SK-N-DZ (cell line): ENCODE measurements at places on chromosomes 1 and 21.

GRCh38 chr21:41918561-41919358, 35.1 kb downstream of the C2CD2 start:
- no peak for DNase-seq

GRCh38 chr1:228420968-228421826, 4.5 kb upstream of the TRIM17 start:
- DNase-seq: no peak

GRCh38 chr1:43368646-43369020, 822 bp upstream of the ELOVL1 start:
- no peak for DNase-seq

- no peak for DNase-seq
Observed at GRCh38 chr1:157168015-157168414, 29.8 kb upstream of the ETV3 start.

GRCh38 chr1:234186037-234186688, 187.1 kb upstream of the COA6 start:
- no peak for DNase-seq

- no peak for DNase-seq
Observed at GRCh38 chr21:43937051-43937832, 72.2 kb downstream of the AGPAT3 start.

GRCh38 chr1:151713044-151713443, 3.6 kb downstream of the CELF3 start:
- DNase-seq: no peak

DNA sequence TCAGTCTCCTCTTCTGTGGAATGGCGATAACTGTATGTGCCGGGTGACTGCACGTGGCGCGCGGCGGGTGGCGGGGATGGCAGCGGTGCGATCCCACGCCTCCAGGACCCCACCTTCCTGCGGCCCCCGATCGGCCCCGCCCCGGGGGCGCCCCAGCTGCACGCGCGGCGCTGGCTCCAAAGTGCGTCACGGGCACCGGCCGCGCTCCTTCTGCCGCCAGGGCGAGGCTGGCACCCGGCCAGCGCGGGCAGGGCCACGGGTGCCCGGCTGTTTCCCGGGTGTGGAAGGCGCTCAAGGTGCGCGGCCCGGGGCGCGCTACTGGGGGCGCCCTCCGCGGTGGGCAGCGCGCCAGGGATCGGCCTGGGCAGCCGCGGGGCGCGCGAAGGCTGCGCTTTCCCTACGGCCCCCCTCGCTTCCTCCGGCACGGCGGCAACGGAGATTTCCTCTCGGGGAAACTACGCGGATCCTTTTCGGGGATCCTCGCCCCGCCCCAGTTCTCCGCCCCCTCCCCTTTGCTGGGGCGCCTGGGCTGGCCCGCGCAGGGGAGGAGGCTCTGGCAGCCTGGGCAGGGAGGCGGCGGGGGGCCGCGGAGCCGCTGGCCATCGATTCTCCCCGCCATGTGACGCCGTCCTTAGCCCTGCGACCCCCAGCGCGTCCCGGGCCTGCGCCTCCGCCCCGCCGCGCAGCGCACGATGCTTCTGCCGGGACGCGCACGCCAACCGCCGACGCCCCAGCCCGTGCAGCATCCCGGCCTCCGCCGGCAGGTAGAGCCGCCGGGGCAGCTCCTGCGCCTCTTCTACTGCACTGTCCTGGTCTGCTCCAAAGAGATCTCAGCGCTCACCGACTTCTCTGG, at the start of gene EVA1C:
Gene EVA1C, plus strand, starts transcription at position 545 of the 853 bp plus-strand sequence. Its CDS starts 148 bp downstream, at position 693.
- DNase-seq: no peak

GRCh38 chr1:110328274-110328673, 10.9 kb upstream of the RBM15 start:
- DNase-seq: no peak

GRCh38 chr1:25634896-25635295, 18.3 kb downstream of the MAN1C1 start:
- no peak for DNase-seq

- peak; percentile 70 for DNase-seq
Observed at GRCh38 chr1:113677250-113678158, 81.8 kb downstream of the PHTF1 start.

GRCh38 chr1:240337781-240338180, 246.1 kb downstream of the FMN2 start:
- peak; percentile 83 for DNase-seq

GRCh38 chr1:103948526-103948925, 198.8 kb downstream of the AMY1C start:
- no peak for DNase-seq

DNA sequence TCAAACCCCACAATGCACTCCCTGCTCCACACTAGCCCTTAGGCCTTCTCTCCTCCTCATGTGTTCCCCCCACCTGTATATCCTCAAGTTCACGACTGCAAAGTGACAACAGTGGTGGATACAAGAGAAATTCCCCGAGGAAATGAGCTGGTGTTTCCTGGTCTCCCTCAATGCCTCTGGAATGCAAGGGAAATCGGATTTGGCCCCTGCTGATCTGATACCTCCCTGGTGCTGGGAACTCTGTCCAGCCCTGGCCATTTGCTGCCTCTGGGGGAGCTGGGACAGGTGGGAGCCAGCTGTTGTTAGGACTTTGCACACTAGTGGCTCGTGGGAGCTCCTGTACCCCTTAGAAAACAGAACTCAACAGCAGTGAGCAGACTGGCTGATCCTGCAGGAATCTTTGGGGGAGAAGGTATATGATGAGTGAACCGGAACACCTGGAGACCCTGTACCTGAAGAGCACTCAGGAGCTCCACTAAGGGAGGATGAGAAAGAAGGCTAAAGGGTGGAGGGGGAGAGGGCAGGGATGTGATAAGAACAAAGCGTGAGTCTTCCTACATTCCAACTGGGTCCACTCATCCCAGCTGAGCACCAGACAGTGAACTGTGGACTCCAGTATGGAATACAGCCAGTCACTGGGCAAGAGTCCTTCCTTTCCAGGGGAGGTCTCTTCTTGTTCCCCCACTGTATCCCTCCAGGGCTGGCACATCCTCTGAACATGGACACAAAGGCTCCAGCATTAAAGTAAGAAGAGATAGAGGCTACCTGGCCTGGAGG, 69.3 kb downstream of the PLXNA2 start:
- DNase-seq: no peak

DNA sequence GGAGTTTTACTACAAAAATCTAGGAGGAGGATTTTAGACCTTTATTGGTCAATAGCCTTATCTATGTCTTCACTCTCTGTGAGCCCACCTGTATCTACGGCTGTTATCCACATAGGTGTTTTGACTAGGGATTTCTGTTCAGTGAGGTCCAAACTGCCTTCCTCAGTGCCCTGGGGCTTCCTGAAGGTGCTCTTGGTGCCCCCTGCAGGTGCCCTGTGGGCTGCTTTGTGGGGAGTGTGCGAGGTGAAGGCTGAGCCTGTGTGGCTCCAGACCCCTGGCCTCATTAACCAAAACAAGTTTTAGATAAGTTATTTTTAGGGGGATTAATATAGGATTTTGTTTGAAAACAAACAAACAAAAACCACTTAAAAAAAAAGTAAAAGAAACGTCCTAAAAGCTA, 122.5 kb downstream of the KIF26B start:
- DNase-seq: peak; percentile 8

DNA sequence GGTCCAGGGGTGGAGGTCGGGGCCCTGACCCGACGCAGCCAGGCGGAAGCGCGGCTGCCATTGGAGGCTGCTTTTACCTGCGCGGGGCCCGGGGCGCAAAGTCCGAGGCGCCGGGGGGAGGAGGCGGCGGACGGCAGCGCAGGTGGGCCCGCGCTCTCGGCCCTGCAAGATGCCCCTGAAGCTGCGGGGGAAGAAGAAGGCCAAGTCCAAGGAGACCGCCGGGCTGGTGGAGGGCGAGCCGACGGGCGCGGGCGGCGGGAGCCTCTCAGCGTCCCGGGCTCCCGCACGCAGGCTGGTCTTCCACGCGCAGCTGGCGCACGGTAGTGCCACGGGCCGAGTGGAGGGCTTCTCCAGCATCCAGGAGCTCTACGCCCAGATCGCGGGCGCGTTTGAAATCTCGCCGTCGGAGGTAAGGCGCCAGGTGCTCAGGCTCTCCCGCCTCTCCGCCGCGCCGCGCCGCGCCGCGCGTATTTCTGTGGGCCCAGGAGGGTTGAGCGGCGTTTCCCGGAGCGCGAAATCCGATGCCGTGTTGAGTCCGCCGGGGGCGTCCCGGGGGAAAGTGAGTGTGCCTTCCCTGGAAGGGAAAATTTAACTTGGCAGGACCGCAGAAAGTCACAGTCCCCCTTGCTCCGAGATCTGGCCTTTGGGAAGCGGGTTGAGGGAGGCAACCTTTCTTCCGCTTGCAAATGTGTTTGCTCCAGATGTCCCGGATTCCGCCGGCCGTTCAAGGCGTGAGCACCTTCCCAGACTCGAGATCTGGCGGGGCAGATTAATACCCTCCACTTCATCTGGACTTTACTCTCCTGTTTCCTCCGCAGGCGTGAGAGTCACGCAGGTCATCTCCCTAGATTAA, at the start of gene GIPC2:
Gene GIPC2, plus strand, starts transcription at position 41 of the 853 bp plus-strand sequence. Its CDS starts 129 bp downstream, at position 170.
- DNase-seq: peak; percentile 21

DNA sequence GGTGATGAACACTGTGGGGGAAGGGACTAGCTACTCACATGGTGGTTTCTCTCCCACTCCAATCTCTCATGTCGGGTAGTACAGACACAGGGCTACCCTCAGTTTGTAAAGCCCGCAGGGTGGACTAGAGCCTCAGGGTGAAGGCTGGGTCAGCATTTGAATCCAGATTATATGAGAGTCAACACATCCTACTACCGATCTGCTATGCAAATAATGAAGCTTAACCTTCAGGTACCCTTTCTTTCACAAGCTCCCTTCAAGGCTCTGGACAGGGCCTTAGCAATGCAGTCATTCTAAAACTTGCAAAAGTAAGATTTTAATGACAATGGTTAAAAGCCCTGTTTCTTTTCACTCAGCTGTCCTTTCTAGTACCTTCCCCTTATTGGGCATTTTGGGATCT, 5.5 kb upstream of the ZBED6 start:
- DNase-seq: no peak

GRCh38 chr1:189678779-189679178, 798.9 kb downstream of the BRINP3 start:
- DNase-seq: no peak

- DNase-seq: no peak
Observed at GRCh38 chr1:49319426-49319963, 542.8 kb upstream of the BEND5 start.

- no peak for DNase-seq
Observed at GRCh38 chr1:40122855-40123254, 25.8 kb upstream of the PPT1 start.

GRCh38 chr1:97654876-97655585, 265.8 kb downstream of the DPYD start:
- DNase-seq: no peak

DNA sequence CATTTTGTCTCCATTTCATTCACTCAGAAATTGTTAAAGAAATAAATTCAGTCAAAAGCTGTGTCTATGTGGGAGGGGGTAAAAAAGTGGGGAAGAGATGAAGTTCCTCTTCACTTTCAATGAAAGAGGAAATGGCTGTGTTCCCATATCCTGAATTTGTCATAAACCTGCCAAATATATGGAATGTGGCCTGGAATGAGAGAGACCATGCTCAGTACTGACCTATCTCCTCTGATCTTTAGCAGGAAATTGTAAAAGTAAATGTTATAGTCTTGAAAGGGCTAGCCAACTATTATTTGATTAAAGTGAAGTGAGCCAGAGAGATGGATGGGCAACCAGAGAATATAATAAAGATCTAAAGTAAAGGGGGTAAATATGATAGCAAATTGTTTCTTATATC, 130.3 kb upstream of the C21orf91 start:
- peak; percentile 28 for DNase-seq

DNA sequence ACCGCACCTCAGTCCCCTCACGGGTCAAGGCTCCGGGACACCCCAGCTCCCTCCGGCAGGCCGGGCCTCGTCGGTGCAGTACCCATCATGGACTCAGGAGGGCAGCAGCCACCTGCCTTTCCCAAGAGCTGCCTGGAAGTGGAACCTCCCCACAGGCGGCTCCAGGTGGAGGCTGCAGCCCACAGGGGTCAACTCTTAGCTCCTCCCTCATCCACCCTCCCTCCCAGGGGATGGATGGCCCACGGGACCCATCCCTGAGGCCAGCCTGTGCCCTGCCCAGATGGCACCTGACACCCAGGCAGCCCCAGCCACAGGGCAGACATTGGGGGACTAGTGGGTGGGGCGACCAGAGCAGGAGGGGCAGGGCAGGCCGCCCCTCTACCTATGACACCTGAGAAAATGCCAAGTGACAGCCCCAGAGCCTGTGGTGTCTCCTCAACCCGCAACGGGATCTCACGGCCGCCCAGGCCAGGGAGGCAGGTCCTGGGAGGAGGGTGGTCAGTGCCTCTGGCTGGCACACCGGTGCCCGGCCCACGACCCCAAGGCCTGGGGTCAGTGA, 1.2 kb upstream of the ARHGEF16 start:
- DNase-seq: peak; percentile 31

DNA sequence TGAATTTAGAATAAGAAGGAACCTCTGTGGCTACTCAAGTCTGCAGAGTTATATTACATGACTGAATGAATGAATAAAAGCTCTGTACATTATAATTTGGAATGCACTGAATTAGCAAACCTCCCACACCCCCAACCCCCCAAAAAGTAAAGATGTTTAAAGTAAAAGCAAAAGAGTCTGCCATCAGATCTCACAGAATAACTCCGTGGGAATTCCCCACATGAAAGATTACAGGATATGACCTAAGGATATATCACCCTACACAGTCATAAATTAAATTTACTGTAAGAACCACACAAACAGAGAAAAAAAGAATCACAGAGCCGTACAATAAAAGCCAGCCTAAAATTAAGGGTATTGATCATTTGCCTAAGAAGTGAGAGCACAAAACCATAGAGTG, 587.3 kb downstream of the PTPRC start:
- DNase-seq: no peak

DNA sequence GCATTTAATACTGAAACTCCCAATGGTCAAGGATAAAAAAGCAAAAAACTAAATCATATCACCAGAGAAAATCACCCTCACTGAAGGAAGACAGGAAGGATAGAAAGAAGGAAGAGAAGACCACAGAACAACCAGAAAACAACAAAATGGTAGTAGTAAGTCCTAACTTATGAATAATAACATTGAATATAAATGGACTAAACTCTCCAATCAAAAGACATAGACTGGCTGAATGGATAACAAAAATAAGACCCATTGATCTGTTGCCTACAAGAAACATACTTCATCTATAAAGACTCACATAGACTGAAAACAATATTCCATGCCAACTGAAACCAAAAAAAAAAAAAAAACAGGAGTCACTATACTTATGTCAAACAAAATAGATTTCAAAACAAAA, 347.7 kb downstream of the NCAM2 start:
- DNase-seq: no peak

DNA sequence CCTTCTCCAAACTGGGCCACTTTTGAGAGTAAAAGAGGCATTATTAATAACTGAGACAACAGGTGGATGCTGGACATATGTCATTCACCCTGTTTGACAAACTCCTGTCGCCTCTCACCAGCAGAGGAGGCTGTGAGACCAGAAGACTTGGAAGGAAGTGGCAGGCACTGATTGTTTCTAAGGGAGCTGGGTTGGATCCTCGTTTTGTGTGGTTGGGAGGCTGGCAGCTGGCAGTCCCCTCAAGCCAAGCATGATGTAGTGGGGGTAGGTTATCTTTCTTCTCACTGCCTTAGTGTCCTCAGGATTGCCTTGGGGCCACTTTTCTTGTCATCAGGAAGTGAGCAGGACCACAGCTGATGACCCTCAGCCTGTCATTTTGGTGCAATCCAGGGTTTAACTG, 86.5 kb upstream of the KCNJ15 start:
- no peak for DNase-seq
